ENCODE measurements at places on chromosomes 7 and 10. TPM values are rescaled to one million over a fixed set of nuclear protein-coding genes. Genes with fewer than 3 reads are reported as not detected.

- DNase-seq, result no peak
Observed at GRCh38 chr10:68106656-68107055, 2.6 kb upstream of the MYPN start.

The ZNF485 gene
- polyA plus RNA-seq, result 1.7 TPM

DNA sequence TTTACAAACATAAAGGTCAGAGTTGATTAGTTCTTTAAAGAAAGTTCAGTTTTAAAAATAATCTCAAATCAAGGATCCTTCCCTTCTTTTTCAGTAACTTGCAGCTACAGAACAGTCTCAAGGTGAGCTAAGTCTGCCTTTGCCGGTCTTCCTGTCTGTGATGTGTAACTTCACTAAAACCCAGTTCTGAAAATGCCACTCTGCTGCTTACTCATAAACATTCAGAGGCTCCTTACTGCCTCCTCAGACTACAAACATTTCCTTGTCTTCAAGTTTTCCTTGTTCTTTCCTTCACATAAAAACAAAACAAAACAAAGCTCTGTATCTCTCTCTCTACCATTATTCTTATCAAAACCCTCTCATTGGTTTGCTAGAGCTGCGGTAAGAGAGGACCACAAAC lies 128.7 kb downstream of the ETV1 start:
- DNase-seq, result no peak

DNA sequence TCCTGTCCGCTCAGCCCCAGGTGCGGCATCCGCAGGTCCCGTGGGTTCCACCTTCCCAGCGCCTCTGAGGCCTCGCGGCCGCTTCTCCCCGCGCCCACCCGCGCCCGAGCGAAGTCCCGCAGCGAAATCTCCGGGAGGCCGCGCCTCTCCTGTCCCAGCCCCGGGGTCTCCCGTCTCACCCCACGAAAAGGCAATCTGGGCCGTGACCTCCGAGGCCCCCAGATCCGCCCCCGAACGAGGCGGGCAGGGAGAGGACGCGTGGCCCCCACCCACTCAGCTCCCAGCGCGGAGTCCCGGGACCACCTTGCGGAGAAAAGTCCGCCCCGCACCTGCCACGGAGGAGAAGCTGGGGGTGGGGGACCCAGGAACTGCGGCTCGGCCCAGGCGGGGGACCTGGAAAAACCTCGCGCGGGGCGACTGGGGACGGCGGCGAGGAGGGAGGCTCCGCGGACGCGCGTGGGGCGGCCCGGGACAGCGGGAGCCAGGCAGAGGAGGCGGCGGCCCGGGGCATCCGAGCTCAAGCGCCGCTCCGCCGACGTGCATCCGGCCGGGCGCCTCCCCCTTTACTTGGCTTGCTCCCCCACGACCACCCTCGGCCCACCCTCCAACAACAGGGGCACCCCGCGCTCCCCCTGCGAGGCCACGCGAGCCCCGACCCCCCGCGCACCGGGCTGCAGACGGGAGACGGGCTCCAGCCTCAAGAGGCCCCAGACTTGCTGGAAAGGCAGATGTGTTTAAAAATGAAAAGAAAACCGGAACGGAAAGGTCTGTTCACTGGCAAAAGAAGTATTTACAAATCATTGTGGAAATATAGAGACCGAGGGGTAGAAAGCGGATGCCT lies 33.0 kb upstream of the RNF32 start:
- DNase-seq, result no peak

DNA sequence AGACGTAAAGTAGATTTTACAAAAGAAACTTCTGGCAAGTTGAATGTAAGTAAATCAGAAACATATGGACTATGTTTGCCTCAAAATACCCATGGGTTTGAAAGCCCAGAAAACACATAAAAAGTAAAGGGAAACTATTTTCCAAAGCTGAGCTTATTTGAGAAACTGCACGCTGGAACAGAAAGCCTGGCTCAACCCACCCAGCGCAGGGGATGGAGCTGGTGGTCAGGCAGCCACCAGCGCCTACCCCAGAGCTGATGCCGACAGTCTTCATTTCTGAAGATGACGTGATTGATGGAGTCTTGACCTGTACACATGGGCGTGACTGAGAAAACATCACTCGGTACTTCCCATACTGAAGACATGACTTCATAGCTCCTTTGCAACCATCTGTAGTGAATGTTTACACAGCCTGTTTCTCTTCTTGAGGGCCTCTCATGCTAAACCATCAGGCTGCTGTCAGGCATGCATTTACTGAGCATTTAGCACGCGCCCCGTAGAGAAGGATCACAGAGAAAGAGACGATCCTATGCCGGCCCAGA lies 232.6 kb upstream of the AUTS2 start:
- DNase-seq, result peak; percentile 40
